ENCODE measurements at places on chromosomes 7 and 10.

GRCh38 chr7:156473476-156474240, 166.9 kb upstream of the RNF32 start:
- DNase-seq = no peak

- DNase-seq = no peak
Observed at GRCh38 chr10:79477456-79477855, 32.0 kb upstream of the ZCCHC24 start.

- DNase-seq = no peak
Observed at GRCh38 chr10:33117230-33117629, 159.2 kb upstream of the ITGB1 start.

- no peak for DNase-seq
Observed at GRCh38 chr7:41336455-41336952, 366.4 kb downstream of the INHBA start.

- no peak for DNase-seq
Observed at GRCh38 chr7:129184981-129185670, 3.3 kb upstream of the SMO start.

- DNase-seq = no peak
Observed at GRCh38 chr10:15563246-15563645, 156.5 kb downstream of the ITGA8 start.

Measured in HS-5 (cell line).